ENCODE measurements at places on chromosomes 12 and 14.

DNA sequence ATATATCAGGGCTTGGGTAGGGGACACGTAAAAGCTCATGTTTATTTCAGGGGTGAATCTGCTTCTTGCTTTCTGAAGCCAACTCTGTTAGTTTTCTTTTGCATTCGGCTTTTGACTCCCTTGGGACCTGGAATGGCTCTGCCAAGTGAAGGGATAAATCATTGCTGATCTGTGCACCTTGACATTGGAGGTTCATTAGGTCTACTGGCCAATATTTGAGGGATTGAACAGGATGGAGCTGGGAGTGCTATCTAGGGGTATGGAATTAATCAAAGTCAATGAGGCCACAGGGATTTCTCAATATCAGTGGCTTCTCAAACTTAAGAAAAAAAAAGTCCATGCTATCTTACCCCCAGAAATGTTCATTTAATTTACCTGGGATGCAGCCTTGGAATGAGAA lies 203.5 kb upstream of the RMST start:
- DNase-seq, result no peak

DNA sequence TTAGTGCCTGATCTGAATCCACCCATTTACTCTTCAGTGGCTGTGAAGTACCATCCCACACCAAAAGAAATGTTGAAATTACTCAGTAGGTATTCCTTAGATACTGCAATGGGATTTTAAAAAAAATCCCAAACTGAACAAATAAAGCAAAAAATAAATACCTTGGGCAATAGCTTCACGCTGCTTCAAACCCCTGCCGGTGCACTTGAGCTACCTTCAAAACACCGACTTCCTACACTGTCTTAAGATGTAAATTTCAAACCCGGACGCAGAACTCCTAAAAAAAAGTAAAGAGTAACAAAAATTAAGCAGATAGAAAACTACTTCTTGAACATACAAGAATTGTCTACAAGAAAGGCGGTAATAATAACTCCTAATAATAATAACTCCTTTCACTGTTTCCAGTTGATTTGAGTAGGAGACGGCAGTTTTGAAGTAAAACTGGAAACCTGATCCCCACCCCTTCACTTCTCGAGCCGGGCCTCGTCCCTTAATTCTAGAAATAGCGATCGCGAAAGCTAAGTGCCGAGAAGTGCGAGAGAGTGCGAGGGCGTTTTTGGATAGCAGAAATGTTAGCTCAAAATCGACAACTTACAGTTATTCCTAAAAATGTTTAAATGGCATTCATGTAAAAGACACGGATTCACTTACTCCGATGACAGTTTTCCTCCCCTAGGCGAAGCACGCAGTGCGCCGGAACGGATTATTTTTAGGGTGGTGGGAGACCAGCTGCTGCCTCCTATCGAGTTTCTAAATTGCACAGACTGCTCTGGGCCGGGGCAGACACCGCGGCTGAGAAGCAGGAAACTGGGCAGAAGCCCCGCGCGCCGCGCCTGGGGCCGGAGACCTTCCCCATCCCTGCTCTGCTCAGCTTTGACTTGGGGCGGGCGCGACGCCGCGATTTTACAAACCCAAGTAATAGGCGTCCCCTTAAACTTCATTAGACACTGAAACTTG lies at the start of gene ABCC9:
ABCC9 (minus strand) TSS at position 878 of the 957 bp plus-strand sequence. CDS start 4,752 bp downstream, outside the sequence.
- DNase-seq, result no peak

DNA sequence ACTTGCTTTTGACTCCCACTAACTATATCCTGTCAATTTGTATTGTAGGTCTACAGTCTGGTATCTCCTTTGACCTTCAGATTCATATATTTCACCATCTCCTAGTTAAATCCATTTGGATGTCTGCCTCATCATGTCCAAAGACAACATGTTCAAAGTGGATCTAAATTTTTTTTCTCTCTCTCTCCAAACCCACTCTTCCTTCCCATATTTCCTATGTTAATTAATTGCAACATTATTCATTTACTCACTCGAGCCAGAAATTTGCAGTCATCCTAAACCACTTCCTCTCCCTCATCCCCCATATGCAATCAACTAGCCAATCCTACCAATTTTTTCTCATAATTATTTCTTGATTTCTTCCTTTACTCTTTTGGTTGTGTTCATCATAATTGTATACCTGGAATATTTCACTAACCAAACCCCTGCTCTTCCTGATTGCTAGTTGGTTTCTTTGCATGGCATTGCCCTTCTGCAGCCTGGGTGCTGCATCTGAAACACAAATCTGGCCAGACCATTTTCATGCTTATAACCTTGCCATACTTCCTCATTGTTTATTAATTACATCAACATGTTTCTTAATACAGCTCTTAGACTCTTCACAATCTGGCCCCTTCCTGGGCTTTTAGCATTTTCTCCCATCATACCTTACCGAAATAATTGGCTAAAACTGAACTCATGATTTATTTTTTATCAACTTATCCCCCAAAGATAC lies 442.2 kb downstream of the ADAMTS20 start:
- DNase-seq, result no peak

DNA sequence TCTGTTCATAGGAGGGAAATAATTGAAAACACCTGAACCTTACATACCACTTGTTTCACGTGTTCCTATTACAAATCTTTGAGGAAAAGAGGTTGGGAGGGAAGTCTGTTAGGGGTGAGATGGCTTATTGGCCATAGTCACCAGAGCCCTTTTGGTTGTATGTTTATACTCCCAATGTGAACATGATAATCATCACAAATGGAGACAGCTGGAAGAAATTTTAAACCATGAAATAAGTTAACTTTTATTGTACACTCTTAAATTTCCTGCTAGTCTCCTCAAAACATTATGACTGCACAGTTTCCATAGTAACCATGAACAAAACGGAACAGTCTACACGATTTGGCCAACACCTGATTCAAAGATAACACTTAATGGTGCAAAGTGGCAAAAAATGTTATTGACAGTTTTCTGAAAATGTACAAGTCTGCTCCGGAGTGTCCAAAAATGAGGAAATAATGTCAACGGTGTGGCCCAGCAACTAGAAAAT lies 56.9 kb downstream of the LMNTD1 start:
- no peak for DNase-seq
